Brain (organoid and tissue), 16 donors: ENCODE measurements at places on chromosomes 3 and 15. TPM values are rescaled to one million over a fixed set of nuclear protein-coding genes. Genes with fewer than 3 reads are reported as not detected.

SPATA12 gene
- polyA plus RNA-seq = not detected

BOC gene
- 23.3 TPM for polyA plus RNA-seq

GOLGA8T gene
- polyA plus RNA-seq = not detected

AKAP13 gene
- 31.8 TPM for polyA plus RNA-seq

TUSC7 gene
- polyA plus RNA-seq = not detected

NAA50 gene
- polyA plus RNA-seq = 47.5 TPM

EOMES gene
- not detected for polyA plus RNA-seq

DUOXA2 gene
- polyA plus RNA-seq = not detected

SERPINI2 gene
- not detected for polyA plus RNA-seq

TGM4 gene
- not detected for polyA plus RNA-seq

ESYT3 gene
- 0.53 TPM for polyA plus RNA-seq

CPNE4 gene
- polyA plus RNA-seq = 5.4 TPM

EDEM1 gene
- 1.4 TPM for polyA plus RNA-seq

SETD2 gene
- polyA plus RNA-seq = 9.9 TPM

RTP1 gene
- 0.93 TPM for polyA plus RNA-seq

TMIE gene
- 2.1 TPM for polyA plus RNA-seq

ZPLD1 gene
- not detected for polyA plus RNA-seq

CRABP1 gene
- 118 TPM for polyA plus RNA-seq

CCR8 gene
- not detected for polyA plus RNA-seq

WDR93 gene
- 0.32 TPM for polyA plus RNA-seq

ST8SIA2 gene
- polyA plus RNA-seq = 11.6 TPM

EFCC1 gene
- polyA plus RNA-seq = 0.97 TPM

CPEB1 gene
- 13.5 TPM for polyA plus RNA-seq

AADAC gene
- polyA plus RNA-seq = not detected

KNG1 gene
- 0.15 TPM for polyA plus RNA-seq

ARNT2 gene
- 65.6 TPM for polyA plus RNA-seq

BAHD1 gene
- 22.4 TPM for polyA plus RNA-seq

CCR9 gene
- 0.25 TPM for polyA plus RNA-seq

CTXN2 gene
- 0.90 TPM for polyA plus RNA-seq

ATP8B4 gene
- polyA plus RNA-seq = 0.88 TPM

FAM43A gene
- polyA plus RNA-seq = 3.8 TPM

SATB1 gene
- polyA plus RNA-seq = 24.1 TPM

LEKR1 gene
- polyA plus RNA-seq = 0.48 TPM
